ENCODE measurements at places on chromosomes 5 and 9. TPM values are rescaled to one million over a fixed set of nuclear protein-coding genes. Genes with fewer than 3 reads are reported as not detected.

DNA sequence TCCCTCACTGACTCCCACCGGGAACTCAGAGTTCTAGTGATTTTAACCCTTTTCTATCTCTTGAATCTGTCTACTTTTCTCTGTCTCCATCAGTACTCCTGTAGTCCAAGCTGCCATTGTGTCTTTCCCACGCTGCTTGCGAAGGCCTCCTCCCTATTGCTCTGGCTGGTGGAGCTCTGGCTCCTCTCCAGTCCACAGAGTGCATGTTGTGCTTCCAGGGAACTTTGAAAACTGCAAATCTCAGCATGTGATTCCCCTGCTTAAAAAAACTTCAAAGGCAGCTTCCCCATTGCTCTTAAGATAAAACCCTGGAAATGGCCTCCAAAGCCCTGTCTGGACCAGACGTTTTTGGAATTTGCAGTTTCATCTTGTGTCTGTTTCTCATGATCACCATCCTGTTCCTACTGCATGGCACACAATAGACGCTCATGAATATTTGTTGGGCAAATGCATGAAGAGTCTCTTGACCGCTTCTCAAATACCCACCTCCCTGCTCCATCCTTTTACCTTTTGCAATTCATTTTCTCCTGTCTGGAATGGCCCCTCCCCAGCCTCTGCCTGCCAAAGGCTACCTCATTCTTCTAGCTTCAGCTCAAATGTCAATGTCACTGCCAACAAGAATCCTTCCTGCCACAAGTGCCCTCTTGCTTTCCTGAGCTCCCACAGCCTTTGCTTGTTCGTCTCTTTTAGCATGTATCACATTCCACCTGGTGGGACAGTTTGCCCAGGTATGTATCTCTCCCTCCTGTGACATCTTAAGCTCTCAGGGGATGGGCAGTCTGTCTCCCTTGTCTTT, 293.2 kb downstream of the ARHGAP26 start:
- no peak overlapping the region for H3K4me3 ChIP-seq
- DNase-seq: no peak
- H3K27ac ChIP-seq: no peak overlapping the region
- peaks cover 21% of the 10 kb centered on the region for H3K36me3 ChIP-seq
- H3K4me1 ChIP-seq: no peaks in the 10 kb centered on the region

DNA sequence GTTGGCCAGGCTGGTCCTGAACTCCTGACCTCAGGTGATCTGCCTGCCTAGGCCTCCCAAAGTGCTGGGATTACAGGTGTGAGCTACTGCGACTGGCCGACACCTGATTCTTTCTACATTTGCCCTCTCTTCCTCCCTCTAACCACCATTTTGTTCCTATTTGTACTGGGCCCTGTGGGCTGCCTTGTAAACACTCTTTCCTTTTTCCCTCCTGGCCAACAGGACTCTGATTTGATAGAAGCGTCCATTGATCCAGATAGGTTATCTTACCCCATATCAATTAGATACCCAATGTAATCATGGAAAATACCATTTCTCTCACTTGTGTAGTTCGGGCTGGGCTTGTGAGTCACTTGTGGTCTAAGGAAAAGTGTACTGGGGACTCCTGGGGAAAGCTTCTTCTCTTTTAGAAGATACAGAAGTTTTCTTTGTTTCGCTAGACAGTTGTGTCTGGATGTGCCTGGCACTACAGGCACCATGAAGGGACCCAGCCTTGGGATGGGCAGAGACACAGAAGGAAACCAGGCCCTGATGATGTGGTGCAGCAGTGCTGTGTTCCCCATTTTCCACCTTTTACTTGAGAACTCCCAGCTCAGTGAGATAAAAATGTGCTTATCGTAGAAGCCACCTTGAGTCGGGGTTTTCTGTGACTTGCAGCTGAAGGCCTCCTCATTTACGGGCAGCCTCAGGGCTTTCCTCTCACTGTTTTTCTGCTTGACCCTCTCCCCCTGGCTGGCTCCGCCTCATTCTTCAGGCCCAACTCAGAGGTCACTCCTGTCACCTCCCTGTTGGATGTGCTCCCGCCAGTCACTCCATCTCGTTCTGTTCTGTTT, 32.8 kb upstream of the CPEB4 start:
- H3K4me1 ChIP-seq: no peaks in the 10 kb centered on the region
- DNase-seq: no peak
- no peaks in the 10 kb centered on the region for H3K27me3 ChIP-seq
- no peaks in the 10 kb centered on the region for H3K36me3 ChIP-seq
- no peak overlapping the region for H3K27ac ChIP-seq

DNA sequence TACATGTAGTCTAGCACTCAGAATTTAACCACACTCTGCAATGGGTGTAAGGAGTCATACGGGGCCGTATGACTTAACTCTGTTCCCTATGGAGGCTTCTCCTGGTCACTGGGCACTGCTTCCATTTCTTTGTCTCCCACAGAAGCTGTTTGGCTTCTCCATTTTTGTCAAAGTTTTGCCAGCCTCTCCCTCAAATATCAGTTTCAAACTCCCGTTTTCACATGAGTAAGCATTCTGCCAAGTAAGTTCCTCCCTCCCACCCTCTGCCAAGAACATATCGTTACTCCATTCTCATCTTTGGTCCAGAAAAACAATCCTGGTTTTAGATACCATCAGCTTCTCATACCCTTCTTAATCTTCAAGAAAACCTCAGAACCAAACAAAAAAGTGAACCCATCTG, 6.1 kb downstream of the AFAP1L1 start:
- H3K4me1 ChIP-seq: no peaks in the 10 kb centered on the region
- DNase-seq: no peak
- H3K27me3 ChIP-seq: no peaks in the 10 kb centered on the region
- no peak overlapping the region for H3K27ac ChIP-seq
- H3K4me3 ChIP-seq: no peak overlapping the region

DNA sequence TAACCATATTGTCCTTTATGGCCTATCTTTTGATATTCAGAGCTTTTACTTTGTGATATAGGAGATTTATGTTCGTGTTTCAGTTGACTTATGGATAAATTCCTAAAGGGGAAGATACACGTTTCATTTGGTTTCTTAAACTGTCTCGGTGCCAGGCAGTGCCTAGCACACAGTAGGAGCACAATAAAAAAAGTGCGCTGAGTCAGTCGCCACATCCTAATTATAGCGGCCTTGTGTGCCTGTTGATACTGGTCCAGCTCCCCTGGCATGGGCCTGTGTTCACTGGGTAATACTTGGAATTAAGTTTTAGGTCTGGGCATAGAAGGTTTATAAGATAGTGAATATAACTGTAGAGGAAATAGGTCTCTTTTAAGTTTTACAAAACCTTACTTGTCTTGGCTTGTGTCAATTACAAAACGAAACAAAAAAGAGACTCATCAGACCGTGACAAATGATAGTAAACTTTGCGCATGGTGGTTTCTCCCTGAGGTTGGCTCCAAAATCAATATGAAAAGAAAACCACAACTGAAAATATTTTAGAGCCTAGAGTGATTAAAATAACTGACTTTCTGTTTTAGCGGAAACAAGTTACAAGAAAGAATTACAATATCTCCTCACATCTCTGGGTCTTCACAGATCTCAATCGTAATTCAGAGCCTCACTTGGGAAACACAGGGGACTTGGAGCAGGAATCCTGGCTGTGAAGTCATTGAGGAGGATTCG, 84.8 kb downstream of the MVB12B start:
- no peaks in the 10 kb centered on the region for H3K36me3 ChIP-seq
- peaks cover 24% of the 10 kb centered on the region for H3K4me1 ChIP-seq
- H3K27ac ChIP-seq: peak overlapping the region; percentile 64
- peak overlapping the region; percentile 57 for H3K4me3 ChIP-seq
- DNase-seq: peak; percentile 78

Gene IGFBPL1
- not detected for polyA plus RNA-seq

DNA sequence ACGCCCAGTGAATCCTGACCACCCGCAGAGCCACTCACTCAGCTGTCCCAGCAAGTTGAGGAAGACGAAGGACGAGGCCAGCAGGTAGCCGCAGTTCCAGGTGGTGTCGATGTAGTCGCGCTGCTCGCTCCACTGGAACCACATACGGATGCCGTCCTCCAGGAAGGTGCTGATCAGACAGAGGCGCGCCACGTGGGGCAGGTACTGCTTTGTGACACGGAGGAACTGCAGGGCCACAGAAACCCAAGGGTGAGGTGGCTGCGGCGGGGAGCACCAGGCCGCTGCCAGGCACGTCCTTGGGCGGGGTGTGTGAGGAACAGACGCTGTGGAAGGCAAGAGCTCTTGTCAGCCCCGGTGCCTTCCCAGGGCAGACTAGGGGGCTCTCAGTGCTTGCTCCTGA, 8.6 kb downstream of the SURF4 start:
- H3K4me1 ChIP-seq: peaks cover 34% of the 10 kb centered on the region
- peaks cover 64% of the 10 kb centered on the region for H3K36me3 ChIP-seq
- no peak overlapping the region for H3K4me3 ChIP-seq
- no peak overlapping the region for H3K27ac ChIP-seq
- no peak for DNase-seq
- no peaks in the 10 kb centered on the region for H3K27me3 ChIP-seq

- no peaks in the 10 kb centered on the region for H3K36me3 ChIP-seq
- no peak overlapping the region for H3K27ac ChIP-seq
- H3K4me1 ChIP-seq: no peaks in the 10 kb centered on the region
- H3K27me3 ChIP-seq: no peaks in the 10 kb centered on the region
- no peak overlapping the region for H3K4me3 ChIP-seq
Measured at GRCh38 chr5:103452089-103452488, 110.5 kb downstream of the NUDT12 start.

DNA sequence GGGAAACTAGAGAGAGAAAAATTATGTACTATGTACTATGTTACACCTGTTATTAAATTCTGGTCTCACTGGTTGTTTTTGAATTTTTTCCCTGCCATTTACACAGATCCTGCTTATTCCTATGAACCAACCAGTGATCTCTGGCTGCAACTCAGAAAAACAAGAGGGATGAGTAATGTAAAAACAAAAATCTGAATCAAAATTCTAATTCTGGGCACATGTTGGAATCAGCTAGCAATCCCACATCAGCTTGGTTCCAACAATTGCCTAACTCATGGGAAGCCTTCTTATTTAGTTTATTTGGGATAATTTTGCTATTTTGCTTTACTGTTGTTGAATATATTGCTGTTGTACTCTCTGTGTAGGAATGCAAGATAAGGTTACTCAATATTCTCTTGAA, 78.3 kb downstream of the PLK2 start:
- no peak overlapping the region for H3K27ac ChIP-seq
- no peaks in the 10 kb centered on the region for H3K27me3 ChIP-seq
- no peak overlapping the region for H3K4me3 ChIP-seq
- no peaks in the 10 kb centered on the region for H3K36me3 ChIP-seq
- DNase-seq: no peak

Gene LTC4S
- polyA plus RNA-seq: 1.2 TPM

Gene CER1
- polyA plus RNA-seq: not detected

DNA sequence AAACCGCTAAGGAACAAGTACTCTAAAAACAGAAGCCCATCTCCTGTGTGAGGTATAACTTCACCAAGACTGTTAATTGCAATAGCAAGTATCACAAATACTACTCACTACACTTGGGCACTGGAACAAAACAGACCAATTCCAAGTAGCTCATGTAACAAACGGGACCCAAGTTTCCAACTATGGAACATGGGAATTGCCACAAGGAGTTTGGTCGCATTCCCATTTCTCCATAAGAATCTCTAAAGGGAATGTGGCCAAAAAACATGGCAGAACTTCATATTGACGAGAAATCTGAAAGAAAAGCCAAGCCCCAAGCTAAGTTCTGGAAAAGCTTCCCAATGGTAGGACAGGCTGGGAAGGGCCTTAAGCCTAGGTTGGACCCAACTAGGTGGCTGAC, 162.5 kb downstream of the MAPKAP1 start:
- no peak for DNase-seq
- H3K27ac ChIP-seq: no peak overlapping the region
- H3K27me3 ChIP-seq: no peaks in the 10 kb centered on the region

Gene HDHD3
- polyA plus RNA-seq: 52.8 TPM
